ENCODE measurements at places on chromosomes 11 and 22.

GRCh38 chr11:107999759-108000455 lies 8.8 kb upstream of the CUL5 start:
- DNase-seq = peak; percentile 10

GRCh38 chr11:86463120-86463519 lies 88.4 kb downstream of the CCDC81 start:
- no peak for DNase-seq

GRCh38 chr11:119087123-119087522 lies 2.4 kb downstream of the HMBS start:
- no peak for DNase-seq

GRCh38 chr11:78390809-78391208 lies 26.8 kb downstream of the GAB2 start:
- DNase-seq = no peak

DNA sequence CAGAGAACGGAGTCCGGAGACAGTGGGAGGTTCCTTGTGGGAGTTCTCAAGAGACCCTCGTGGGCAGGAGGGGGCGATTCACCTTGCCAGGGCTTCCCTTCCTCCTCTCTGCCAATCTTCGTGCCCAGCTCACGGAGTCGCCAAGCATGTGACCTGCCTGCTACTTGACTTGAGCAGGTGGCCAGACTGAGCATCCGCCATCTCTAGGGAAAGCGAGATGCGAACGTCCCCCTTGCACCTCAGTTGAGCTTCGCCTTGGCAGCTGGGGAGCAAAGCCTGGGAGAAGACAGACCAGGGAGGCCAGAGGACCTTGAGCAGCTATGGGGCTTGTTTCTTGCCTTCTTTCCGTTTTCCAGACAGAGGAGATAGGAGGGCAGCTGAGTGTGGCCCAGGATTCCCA lies 123.2 kb downstream of the GRIK4 start:
- DNase-seq = no peak

GRCh38 chr22:31489632-31490495 lies at the start of gene EIF4ENIF1:
TSS of gene EIF4ENIF1 (minus strand) at chr22:31489842. CDS start at chr22:31488718, 1,124 bp downstream.
- DNase-seq = no peak

GRCh38 chr11:73507086-73507485 lies 90.8 kb downstream of the FAM168A start:
- no peak for DNase-seq

DNA sequence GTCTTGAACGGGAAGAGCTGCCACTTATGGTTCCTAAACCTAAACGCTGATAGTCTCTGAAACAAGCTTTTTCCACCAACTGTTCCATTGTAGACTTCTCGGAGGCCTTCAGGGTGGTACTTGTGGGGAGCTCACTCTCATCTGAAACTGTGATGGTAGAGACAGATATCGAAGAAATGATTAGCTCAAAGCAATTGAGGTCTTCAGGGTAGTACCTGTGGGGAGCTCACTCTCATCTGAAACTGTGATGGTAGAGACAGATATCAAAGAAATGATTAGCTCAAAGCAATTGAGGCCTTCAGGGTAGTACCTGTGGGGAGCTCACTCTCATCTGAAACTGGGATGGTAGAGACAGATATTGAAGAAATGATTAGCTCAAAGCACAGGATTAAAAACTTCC lies 175.7 kb downstream of the SWAP70 start:
- DNase-seq = no peak

GRCh38 chr22:44206330-44206645 lies 25.6 kb downstream of the PARVG start:
- DNase-seq = no peak

DNA sequence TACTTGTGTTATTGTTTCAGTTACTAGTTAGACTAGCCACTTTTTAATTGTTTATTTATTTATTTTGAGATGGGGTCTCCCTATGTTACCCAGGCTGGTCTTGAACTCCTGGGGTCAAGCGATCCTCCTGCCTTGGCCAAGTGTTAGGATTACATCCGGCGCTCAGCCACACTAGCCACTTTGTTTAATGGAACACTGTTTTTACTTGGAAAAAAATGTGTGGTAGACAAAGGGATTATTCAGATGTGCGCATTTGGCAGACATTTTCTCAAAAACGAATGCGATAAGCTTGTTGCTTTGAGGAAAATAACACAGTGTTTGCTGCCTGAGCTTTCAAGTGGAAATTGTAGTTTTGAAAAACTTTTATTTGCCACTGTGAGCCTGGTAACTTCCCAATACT lies 51.0 kb downstream of the CTNND1 start:
- DNase-seq = no peak

DNA sequence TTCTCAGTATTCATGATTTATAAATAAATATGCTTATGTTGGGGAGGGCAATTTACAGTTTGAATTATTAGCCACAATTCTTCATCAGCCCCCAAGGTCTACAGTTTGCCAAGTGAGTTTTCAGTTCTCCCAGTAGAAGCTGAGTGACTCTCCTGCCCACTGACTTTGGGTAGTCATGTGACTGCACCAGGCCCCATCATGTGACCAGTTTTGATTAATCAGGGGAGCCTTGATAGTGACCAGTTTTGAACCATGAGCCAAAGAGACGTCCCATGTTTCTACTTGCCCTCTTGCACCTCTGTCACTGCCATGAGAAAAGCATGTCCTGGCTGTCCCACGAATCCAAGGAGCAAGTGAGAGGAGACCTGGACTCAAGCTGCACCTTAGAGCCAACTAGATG lies 32.5 kb downstream of the SYN3 start:
- DNase-seq = no peak

GRCh38 chr11:29009426-29009825 lies 901.2 kb downstream of the METTL15 start:
- no peak for DNase-seq

DNA sequence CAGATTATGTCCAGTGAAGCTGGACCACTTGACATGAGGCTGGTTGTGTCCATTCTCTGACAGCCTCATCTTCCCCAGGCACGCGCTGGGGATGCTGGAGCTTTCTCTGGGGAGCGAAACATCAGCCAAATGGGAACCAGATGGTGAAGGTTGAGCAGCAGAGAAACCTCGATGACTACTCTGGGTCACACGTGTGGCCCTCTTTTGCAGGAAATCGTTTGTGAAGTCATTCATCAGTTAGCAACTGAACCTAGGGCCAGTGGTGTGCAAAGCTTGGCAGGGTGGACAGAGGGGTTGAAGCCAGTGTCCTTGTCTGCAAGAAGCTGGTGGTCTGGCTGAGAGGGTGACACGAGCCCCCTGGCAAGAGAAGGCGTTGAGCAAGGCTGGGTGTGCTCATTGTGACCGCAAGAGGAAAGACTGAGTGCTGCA lies 109.8 kb downstream of the ZBTB16 start:
- DNase-seq = no peak

DNA sequence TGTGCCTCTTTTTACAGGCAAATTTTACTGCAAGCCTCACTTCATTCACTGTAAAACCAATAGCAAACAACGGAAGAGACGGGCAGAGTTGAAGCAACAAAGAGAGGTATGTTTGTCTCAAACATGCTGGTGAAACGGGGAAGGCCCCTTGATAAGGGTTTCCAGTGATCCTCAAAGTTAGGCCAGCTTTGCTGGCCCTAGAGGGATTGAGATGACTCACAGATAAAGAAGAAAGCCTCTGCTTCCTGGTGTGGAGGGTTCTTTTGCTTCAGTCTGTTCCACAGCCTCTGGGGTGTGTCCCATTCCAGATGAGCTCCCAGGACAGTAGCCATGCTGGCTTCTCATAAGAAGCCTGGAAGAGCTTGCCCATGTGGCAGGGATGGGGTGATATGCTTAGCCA lies 118.9 kb upstream of the PARVA start:
- DNase-seq = no peak

GRCh38 chr22:25362215-25362882 lies 142.9 kb downstream of the CRYBB2 start:
- no peak for DNase-seq

- DNase-seq = no peak
Observed at GRCh38 chr11:132977746-132978145, 554.6 kb downstream of the OPCML start.

GRCh38 chr11:19873730-19874129 lies 161.1 kb downstream of the NAV2 start:
- DNase-seq = no peak

DNA sequence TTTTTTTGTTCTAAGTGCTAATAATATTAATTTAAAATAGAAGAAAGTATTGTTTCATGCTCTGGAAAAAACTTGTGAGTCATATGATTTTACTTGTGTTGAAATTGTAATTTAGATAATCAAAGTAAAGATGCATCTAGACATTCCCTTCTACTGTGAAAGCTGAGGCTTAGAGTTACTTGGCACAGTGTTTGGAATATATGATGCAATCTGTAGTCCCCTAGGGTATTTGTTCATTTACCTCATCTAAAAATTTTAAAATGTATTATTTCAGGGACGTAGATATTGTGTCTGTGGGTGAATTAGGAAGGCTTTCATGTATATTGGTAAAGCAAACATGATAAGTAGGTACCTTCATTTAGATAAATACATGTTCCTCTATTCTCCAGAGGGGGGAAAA lies 793.5 kb upstream of the CNTN5 start:
- DNase-seq = no peak

GRCh38 chr11:96054870-96055705 lies 131.2 kb upstream of the MTMR2 start:
- DNase-seq = peak; percentile 37

GRCh38 chr11:105456950-105457349 lies 152.9 kb upstream of the GRIA4 start:
- DNase-seq = no peak

- DNase-seq = no peak
Observed at GRCh38 chr11:62444835-62445234, 26.0 kb downstream of the SCGB1A1 start.

GRCh38 chr11:95563173-95563572 lies 226.4 kb downstream of the FAM76B start:
- no peak for DNase-seq

GRCh38 chr11:64049509-64049908 lies 13.8 kb downstream of the FLRT1 start:
- DNase-seq = no peak

- no peak for DNase-seq
Observed at GRCh38 chr11:129414144-129414872, 38.7 kb downstream of the BARX2 start.

GRCh38 chr11:74773476-74773875 lies 24.8 kb downstream of the RNF169 start:
- DNase-seq = no peak

GRCh38 chr11:83456075-83456474 lies 169.9 kb upstream of the CCDC90B start:
- no peak for DNase-seq

DNA sequence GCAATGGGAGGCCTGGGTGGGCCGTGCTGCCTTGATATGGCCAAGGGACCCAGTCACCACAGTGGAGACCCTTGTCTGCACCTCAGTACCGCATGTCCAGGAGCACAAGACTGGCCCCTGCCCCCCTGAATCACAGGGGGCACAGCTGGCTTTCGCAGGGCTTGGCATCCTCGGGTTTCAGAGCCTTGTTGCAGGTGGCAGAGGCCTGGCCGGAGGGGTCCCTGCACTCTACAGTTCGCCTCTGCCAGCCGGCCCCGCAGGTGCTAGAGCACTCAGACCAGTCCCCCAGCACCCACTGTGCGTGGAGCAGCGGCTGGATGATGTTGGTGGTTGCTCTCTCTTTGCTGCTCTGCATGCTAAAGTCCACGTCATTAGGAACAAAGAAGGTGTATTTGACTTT lies 23.0 kb downstream of the ADAMTS8 start:
- no peak for DNase-seq

DNA sequence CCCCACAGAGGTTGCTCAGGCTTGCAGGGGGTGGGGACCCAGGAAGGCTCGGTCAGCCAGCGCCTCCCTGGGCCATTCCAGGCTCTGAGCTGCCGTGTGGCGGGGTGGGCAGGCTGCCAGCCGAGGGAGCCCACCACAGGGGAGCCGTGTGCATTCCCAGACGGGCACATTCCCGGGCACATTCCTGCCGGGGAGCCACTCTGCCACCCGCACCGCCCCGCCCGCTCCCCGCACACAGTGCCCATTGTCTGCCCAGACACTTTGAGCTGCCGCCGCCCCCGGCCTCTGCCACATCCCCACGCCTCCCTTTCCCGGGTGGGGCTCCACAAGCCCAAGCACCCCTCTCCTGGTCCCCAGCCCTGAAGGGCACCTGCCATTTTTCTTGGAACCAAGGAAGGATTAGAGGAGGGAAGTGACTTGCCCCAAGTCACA lies 27.4 kb downstream of the RPL3 start:
- no peak for DNase-seq

DNA sequence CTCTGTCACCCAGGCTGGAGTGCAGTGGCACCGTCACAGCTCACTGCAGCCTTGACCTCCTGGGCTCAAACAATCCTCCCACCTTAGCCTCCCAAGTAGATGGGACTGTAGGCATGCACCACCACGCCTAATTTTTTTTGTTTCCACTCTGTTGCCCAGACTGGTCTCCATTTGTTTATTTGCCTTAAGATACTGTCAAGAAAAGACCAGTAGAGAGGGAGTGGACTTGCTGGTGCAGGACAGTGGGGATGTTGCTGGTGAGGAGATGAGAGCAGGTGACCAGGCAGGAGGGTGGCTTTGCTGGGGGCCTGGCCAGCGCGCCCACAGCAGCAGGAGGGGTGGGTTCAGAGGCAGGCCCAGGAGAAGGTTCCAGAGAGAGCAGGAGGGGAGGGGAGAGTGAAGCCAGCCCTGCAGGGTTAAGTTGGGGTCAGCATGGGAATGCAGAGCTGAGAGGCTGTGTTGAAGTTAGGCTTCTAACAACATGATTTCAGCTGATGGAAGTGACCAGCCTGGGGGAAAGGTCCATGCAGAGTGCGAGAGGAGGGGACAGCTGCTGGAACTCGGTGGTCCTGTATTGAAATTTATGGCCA lies 35.8 kb downstream of the NADSYN1 start:
- no peak for DNase-seq

GRCh38 chr22:20881231-20881630 lies 22.4 kb downstream of the SNAP29 start:
- no peak for DNase-seq

- DNase-seq = no peak
Observed at GRCh38 chr22:42443240-42444076, 11.3 kb upstream of the NFAM1 start.

DNA sequence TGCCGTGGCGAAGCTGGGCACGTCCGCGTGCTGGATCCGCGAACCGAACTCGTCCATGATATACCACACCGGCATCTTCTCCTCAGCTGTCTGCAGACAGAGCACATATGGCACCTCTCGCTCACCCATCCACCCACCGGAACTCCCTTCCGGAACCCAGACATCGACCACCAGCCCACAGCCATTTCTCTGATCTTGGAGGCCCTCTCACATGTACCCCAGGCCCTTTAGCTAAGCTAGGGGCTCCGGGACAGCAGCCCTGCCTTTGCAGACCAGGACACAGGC lies 7.1 kb downstream of the TTLL12 start:
- no peak for DNase-seq

All from glomerular endothelial cell (primary cell).